IPS-NIHi11 (cell line): ENCODE measurements at places on chromosomes 7 and 10.

DNA sequence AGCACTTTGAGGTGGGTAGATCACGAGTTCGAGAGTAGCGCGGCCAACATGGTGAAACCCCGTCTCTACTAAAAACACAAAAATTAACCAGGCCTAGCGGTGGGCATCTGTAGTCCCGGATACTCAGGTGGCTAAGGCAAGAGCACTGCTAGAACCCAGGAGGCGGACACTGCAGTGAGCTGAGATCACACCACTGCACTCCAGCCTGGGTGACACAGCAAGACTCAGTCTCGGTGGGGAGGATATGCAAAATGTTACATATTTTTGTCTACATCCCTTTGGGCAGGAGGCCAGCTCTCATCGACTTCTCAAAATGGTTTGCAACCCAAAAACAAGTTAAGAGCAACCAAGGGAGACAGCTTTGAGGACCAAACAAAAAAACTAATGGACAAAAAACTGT is 8.2 kb downstream of the ATE1 start:
- DNase-seq = no peak

- no peak for DNase-seq
Measured at GRCh38 chr10:3295582-3296151, 123.1 kb upstream of the PITRM1 start.

DNA sequence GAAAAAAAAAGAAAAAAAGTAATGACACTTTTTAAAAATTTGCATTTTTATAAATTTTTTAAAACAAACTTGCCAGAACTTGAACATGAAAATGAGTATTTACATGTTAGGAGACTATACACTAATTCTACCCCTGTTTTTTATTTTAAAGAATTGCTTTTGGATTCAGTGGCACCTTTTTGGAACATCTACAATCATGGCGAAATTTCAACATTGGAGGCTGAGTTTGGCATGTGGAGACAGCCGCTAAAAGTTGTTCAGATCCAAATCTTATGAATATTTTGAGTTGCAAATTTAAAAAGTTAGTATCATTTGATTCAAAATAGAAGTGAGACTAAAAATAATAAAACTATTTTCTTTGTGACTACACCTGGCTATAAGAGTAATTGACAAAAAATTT is 804.2 kb downstream of the MAGI2 start:
- DNase-seq = no peak

GRCh38 chr10:112524641-112525040 is 77.6 kb downstream of the VTI1A start:
- DNase-seq = no peak

DNA sequence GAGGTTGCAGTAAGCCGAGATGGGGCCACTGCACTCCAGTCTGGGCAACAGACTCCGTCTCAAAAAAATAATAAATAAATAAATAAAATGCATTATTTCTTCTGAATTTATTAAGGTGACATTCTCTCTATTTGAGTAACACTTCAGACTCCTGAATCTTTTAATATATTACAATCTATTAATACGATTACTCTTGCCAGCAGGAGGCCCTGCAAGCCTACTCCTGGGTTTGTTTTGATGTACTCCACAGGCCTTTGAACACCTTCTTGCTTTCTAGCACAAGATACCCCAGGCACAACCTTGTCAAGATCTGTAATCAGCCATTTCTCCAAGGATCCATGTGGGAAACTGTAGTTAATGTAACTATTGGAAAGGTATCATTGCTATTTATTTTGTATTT is 63.5 kb downstream of the COBL start:
- no peak for DNase-seq

GRCh38 chr10:36280890-36281499 is 638.9 kb upstream of the FZD8 start:
- DNase-seq = no peak

DNA sequence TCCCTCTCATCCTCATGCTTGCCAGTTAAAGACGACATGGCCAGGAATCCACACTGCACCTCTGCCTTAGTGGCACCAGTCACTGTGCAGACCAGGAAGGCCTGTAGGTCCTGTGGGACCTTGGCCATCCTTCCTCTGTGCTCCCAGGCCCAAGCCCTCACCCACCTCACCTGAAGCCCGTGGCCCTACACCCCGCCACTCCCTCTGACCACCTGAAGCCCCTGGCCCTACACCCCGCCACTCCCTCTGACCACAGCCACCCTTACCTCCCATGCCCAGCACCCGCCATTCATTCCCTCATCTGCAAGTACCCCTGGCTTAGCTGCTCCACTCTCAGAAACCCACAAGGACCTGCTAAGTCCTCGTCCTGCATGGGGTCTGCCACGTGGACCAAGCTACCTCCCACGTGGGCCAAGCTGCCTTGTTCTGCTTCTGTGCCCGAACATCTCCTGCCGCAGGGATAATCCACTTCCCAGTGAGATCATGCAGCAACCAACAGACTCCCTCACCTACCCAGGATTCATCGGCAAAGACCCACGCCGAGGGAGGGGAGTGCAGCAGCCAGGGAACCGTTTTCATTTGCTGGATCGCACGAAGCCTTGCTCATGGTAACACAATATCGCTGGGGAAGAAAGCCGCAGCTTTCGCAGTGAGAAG is 151.2 kb downstream of the TCERG1L start:
- DNase-seq = no peak

- DNase-seq = no peak
Measured at GRCh38 chr7:6502886-6503285, 48.4 kb downstream of the GRID2IP start.

DNA sequence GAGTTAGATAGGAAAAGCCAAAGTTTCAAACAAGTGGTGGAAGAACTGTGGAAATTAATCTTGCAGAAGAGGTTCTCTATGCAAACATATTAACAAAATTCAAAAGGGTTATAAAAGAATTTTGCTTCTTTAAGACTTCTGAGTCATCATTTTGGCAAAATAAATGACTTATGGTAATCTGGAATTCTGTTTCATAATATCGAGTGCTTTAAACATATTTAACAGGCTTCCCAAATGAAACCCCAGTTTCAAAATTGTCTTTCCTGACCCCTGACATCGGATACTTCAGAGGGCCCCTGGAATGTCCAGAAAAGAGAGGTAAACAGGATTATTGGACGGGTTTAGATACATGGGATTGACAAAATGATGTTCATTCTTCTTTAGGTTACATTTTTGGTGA is 444.6 kb downstream of the HTR7 start:
- DNase-seq = no peak

- no peak for DNase-seq
Measured at GRCh38 chr7:97847791-97848190, 24.4 kb downstream of the ASNS start.

DNA sequence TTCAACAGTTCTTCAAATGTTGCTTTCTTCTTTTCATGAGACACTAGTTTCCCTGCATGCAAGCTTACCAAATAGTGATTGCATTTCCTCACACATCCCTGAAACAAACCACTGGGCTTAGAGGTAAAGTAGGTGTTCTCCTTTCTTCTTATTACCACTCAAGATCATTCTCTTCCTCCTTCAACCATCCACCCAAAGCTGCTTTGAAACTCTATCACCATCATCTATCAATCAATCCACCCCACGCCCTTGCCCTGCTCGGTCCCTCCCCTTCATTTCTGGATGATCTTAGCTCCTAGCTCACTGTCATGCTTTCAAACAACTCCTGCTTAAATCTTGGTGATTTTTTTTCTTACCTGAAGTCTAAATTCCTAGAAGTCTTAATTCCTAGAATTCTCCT is 18.9 kb downstream of the HYCC1 start:
- DNase-seq = no peak

DNA sequence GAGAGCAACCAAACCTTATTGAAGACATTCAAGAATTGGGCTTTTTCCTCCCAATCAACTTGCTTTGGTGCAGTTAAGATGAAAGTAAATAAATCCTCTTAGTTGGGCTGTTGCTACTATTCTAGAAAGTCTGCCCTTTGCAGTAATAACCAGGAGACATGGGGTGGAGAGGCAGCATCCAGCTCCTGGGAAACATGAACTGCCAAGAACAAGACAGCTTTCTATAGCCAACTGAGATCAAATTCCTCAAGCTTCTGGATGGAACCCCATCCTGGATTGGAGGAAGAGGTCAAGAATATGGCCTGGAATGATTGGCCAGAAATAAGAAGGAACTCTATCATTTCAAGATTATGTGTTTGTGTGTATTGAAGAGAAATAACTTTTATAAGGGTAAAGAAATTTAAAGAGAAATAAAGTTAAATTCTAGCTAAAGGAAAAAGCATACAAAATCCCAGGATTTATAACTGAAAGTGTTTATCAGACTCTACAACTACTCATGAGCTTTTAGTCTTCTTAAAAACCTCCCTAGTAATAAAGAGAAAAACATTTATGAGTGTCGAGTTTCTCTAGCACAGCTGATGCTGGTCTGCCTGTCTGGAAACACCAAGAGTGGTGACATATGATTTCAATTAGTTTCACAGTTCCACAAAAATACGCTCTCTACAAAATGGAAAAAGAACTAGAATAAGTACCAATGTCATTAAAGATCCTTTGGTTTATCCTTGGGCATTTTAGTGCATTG is 70.1 kb upstream of the COL1A2 start:
- DNase-seq = no peak

- DNase-seq = peak; percentile 60
Measured at GRCh38 chr7:93890041-93890463, 501 bp downstream of the TFPI2 start.

DNA sequence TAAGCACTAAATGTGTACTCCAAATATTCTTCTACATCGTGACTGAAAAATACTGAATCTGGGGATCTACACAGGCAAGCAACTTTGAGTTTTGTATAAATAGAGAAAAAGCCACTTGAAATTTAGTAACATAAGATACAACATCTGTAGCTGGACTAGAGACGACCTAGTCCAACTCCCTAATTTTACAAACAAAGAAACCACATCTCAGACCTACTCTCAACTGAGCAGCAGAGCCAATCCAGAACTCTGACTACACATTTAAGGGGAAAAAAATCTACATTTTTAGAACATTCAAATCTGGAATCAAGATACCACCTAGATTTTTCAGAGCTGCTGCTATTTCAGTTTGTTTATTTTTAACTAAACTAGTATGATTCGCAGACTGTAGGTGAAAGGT is 88.9 kb downstream of the CABCOCO1 start:
- DNase-seq = no peak

GRCh38 chr7:105690325-105690945 is 109.1 kb upstream of the EFCAB10 start:
- no peak for DNase-seq

DNA sequence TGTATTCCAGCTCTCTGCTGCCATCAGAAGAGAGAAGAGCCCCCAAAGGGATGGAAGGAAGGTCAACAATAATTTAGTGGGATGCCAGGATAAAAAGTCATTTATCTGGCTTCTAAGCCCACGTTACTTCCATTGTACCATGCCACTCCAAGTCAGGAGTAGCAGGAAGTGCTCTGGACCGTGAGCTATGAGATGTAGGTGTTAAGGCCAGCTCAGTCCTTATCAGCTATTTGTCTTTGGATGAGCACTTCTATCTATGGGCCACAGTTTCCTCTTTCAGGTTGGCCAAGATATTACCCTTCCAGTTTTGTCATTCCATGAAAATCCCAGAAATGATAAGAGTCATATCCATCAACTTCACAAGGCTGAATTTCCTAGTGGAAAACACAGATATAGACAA is 119.4 kb upstream of the CACUL1 start:
- no peak for DNase-seq

DNA sequence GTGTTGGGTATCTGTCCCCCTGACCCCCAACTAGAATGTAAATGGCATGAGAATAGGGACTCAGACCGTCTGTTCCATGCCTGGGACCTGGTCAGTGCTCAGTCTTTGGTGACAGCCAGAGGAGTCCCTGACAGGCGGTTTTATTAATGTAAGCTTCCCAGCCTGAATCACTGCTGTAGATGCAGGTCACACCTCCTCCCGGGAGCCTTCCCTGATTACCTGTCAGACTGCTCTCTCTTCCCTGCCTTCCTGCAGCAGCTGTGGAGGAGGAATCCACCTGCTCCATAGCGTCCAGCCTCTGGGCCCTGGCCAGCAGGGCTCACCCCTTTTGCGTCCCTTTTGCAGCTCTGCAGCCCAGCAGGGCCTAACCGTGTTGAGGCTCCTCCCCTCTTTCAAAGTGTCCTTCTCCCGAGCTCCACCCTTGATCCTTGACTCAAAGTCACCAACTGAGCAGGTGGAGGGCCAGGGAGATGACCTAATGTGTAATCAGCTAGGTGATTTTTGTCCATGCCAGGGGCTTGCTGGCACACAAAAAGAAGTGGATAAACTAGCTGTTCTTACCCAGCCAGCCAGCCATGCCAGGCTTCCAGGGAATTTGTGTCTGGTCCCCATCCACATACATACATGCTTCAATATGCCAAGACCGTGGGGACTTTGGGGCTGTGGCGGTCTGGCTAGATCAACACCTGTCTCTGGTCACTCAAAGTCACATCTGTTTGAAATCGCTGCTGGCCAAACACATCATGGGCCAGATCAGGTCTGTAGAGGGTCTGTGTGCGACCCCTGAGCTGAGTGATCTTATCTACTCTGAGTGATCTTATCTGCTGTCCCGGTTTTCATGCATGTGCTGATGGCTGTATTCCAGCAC is 195.1 kb downstream of the CCDC3 start:
- no peak for DNase-seq

DNA sequence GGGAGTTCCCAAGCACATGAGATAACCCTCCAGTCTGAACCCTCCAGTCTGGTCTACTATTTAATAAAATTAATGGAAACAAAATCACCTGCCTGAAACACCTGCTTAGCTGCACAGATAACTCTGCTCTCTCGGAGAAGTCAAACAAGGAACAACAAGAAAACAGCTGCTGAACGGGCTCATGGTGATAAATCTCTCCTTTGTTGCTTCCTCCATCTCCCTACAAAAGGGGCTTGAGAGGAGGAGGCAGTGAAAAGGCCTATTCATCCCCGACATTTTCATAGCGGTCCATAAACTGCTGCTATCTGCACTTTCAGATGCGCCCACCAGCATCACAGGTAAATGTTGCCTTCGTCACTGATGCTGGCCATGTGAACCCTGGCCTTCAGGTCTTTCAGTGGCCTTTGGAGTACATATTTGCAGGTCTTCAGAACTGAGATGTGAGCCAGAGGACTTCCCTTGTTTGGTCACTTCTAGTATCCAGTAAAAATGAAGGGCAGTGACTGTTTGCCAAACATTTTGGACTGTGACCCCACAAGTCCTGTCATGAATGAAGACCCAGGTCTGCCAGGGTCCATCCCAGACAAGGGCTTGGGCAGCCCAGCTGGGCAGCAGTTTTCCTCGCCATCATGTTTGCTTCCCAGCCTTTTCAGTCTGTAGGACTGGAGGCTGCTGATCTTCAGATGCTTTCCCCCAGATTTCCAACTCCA is 15.9 kb downstream of the FKBP6 start:
- no peak for DNase-seq

DNA sequence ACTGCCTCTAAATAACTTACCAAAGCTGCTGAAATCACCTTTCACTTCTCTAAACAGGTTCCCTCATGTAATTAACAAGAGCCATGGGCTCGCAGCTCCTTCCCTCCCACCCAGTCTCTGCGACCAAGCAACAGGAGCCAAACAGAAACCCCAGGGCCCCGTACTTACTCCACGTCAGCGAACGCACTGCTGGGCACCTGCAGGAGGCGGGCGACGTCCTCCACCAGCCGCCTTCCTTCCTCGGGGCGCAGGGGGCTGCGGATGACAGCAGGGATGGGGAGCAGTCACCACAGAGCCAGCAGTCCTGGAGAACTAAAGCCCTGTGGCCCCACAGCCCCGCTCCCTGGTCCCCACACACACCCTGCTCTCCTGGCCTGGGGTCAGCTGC is 477.0 kb downstream of the PTPRN2 start:
- DNase-seq = no peak
